ENCODE measurements at places on chromosomes 1 and 21.

- DNase-seq: no peak
These were observed 81.5 kb downstream of the ADARB1 start for GRCh38 chr21:45155910-45156309.

DNA sequence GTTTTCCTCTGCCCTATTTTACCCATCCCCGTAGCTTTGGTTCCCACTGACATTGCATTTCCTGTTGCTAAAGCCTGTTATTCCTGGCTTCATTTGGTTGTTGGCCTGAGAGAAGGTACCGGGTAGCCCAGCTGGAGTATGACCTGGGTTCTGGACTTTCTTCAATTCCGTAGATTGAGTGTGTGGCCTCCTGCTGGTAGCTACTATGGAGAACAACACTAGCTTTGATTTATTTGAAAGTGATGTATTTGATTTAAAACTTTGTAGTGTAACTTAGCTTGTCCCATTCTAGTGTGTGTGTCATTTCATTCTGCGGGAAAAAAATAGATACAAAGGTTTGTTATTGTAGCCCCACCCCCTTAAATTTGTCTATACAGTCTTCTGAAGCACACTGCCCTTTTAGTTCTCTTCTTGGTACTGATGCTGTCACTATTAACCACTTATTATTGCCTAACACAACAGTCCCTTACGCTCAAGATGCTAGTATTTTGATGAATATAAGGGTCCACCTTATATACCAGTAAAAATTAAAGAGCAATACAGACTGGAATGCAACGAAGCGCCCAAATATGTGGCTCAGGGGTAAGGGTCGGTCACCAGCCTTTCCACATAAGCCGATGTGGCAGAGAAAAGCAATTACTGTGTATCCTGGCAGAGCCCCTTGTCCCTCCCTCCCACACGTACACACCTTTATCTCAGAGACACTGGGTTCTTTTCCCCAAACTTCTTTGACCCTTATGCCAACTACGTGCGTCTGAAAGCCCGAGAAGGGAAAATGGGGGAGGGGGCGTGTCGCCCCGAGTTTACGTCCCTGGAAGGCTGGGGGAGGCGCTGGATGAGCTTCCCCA is 643 bp upstream of the MOV10 start:
- DNase-seq: no peak

GRCh38 chr1:22619798-22620197 is 16.6 kb upstream of the C1QA start:
- DNase-seq: no peak

- DNase-seq: no peak
These were observed 34.2 kb downstream of the TRIM11 start for GRCh38 chr1:228372183-228373003.

- no peak for DNase-seq
These were observed 34.8 kb downstream of the CDCP2 start for GRCh38 chr1:54117815-54118563.

DNA sequence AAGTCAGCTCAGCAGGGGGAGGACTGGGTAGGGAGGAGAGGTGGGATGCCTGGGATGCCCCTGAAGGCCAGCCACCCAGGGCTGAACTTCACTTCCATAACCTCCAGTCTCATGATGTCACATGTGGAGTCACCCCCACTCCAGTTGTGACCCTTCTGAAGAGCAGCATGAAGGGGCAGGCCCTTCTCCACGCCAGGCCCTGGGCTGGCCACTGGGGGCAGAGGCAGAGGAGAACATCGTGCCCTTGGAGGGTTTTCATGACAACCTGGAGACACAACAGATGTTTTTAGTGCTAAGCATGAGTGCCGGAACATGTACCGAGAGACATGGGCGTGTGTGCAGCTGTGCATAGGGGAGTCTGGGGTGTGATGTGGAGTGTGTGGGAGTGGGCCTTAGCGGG is 37.6 kb downstream of the FAAH start:
- DNase-seq: no peak

All from NCI-H187 treated with DMSO at 0.1 percent for 48 hours (cell line).